ENCODE measurements at places on chromosomes 13 and 19.

DNA sequence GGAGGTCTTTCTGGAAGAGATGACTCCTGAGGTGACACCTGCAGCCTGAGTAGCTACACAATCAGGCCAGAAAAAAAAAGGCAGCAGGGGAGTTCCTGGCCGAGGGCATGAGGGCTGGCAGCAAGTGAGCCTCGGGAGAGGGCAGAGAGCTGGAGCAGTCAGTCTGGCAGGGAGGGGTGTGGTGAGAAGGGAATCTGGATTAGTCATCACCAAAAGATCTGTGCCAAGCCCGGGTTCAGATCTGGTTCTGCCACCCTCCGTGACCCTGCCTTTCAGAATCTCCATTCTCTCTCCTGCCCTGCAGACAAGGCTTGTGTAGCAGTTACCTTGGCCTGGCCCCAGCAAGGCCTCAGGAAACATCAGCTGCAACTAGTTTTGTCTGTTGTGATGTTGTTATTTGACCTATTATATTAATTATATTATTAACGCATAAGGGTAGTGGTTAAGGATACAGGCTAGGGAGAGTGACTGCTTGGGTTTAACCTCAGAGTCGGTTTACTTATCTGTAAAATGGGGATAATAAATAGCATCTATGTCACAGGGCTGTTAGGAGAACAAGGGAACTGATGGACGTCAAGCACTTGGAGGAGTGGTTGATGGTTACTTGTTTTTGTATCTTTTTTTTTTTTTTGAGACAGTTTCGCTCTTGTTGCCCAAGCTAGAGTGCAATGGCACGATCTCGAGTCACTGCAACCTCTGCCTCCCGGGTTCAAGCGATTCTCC, 2.7 kb upstream of the CAPNS1 start:
- no peak for DNase-seq

DNA sequence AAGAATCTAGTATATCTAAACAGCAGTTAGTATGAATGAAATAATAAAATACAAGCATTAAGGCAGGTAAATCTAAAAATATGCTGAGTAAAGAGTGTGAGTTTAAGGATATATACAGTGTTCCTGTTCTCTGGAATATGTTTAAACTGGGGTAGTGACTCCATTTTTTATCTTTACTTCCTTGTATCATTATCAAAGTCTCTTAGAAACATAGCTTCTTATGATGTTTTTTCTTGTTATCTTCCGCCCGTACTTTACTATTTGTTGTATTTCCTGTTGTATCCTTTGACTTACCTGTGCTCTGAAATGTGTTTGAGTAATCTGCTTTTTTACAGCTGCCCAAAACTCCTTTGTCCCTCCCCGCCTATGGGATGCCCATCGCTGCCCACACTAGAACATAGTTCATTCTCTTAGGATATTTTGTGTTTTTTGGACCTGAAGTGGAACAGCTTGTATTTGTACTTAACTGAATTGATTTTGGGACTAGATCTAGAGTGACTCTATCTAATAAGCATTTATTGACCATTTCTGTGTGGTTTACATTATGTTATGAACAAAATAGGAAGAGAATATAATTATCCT, 80.8 kb downstream of the PDS5B start:
- no peak for DNase-seq

GRCh38 chr13:76976929-76977328, 15.0 kb upstream of the CLN5 start:
- no peak for DNase-seq

GRCh38 chr13:97631158-97631557, 197.2 kb downstream of the RAP2A start:
- DNase-seq, result no peak

DNA sequence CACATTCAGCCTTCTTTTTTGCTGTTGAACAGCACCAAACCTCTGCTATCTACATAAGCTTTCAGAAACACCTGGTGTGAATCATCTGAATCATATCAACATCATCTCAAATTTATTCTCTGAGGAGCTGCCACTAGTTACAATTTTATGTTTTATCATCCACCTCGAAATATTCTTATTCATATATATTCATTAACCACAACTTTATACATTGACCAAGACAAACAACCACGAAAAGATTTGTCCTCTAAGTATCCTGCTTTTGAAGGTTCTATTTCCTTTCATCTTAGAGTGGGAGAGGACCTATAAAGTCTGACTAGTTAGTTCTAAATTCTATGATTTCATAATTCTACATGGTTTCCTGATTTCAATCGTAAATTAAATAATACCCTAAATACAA, 18.9 kb downstream of the ESD start:
- DNase-seq, result no peak

DNA sequence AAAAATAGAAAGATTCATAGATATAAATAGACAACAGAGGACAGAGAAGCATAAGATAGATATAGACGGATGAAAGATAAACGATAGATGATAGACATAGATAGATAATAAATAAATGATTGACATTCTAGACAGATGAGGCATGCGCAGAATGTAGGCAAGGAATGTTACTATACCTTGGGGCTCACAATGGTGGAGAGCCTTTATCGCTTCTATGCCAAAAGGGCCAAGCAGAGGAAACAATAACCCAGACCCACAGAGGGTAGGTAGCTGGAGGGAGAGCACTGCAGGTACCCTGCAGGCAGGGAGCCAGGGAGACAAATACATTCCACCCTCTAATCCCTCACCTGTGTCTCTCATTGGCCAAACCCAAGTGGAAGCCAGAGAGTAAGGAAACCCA, 44.4 kb downstream of the NOTCH3 start:
- no peak for DNase-seq

DNA sequence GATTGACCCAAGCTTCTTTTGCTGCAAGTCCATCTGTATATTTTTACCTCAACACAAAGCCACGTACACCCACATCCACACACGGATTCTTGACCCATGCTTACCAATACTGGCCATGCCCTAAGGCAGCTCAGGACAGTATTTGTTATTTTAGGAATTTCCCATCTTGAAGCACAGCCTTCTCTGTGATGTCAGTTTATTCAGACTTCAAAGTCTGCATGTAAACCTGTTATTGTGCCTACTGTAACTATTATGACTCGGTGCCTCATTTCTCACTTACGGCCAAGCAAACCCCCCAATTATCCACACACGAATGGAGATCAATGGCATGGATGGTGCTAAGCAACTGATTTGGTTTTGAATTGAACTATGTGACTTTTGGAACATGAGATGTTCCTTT, 17.5 kb downstream of the CLDN10 start:
- DNase-seq, result no peak

DNA sequence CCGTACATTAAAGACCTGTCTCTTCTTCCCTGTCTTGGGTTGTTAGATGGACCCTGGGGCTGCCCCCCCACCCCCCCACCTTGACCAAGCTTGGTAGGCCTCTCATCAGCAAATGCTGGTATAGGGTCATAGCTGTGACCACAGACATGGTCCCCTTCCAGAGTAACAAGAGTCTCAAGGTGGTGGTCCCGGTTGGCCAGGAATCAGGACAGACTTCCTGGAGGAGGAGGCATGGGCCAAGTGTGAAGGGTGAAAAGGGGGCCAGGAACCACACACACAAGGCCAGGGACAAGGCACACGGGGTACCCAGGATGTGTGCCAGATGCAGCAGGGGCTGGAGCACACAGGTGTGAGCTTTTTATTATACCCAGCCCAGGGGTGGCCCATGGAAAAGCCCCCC, 1.1 kb upstream of the MRI1 start:
- DNase-seq, result no peak

DNA sequence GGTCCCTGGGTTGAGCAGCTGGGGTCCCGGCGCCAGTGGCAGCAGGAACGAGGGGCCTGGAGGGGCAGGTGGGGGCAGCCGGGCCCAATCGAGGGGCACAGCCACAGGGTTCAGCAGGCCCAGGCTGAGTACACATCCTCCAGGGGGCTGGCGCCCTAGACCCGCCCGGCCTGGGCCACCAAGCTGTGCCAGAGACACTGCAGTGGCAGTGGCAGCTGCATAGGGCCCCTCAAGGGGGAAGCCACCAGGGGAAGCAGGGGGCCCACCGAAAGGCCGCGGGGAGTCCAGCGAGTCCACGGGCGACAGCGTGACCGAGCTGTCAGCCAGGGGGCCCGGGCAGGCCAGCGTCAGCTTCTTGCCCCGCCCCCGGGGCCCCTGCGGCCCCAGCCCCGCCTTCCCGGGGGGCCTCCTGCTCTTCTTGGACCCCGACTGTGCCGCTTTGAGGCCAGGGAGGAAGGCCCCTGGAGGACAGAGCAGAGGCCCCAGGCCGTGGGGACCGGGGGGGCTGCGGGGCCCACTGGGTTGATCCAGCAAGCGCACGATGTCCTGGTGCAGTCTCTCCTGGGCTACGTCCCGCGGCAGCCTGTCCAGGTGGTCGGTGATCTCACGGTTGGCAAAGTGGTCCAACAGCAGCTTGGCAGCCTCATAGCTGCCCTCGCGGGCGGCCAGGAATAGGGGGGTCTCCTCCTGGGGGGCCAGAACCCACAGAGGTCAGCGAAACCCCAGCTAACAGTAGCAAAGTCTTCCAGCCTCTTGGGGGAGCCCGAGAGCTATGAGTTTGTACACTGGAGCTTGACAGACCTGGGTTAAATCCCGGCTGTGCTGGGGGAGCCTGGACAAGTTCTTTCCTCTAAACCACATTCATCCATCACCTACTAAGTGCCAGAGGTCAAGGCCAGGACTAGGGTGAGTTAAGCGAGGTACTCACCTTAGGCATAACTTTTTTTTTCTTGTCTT, 39.5 kb downstream of the NOTCH3 start:
- DNase-seq, result no peak

DNA sequence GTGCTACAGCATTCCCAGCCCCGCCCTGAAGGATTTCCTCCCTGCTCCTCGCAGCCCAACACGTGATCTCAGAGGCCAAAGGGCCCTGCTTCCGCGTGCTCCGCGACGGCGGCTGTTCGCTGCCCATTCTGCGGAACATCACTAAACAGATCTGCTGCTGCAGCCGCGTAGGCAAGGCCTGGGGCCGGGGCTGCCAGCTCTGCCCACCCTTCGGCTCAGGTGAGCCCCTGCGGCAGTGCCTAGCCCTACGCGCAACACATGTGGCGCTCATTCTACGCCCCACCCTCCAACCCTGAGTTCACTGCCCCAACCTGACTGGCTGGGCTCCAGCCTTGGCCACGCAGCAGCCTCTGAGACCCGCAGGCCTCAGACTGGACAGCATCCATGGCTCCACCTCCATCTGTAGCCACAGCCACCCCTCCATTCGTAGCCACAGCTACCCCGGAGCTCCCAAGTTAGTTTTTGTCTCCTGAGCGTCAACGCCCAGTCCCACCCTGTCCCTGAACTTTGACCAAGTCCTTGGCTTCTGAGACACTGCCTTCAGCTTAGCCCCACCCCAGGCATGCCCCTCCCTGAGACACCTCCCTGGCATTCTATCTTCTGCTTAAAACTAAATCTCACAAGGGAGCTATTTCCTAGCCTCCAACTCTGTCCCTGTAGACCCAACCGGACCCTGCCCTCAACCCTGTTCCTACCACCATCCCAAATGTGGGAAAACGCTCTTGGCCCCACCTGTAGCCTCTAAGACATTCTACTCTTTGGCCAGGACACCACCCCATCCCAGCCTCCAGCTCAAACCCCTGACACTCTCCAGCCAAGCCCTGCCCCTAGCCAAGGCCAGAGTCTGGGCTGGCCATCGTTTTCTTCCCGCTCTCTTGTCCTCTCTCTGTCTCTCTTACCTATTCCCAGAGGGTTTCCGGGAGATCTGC, 6.4 kb downstream of the LTBP4 start:
- DNase-seq, result no peak

DNA sequence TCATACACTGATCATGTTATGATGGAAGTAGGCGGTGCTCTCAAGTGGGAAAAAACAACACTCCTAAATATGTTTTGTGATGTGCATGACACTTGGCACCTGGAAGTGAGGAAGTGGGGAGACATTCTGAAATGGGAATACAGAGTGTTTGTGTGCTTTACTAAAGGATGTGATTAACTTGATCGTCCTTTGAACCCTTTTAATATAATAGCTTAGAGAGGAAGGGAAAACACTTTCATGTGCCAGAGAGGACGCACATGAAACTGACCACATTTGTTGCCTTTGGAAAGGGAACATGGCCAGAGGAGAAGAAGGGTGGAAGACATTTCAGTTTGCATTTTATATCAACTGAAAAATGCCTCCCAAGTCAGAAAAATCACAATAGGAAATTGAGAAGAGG, 31.4 kb downstream of the SMAD9 start:
- DNase-seq, result no peak

GRCh38 chr19:12478234-12478941, 6.2 kb downstream of the ZNF709 start:
- DNase-seq, result no peak

DNA sequence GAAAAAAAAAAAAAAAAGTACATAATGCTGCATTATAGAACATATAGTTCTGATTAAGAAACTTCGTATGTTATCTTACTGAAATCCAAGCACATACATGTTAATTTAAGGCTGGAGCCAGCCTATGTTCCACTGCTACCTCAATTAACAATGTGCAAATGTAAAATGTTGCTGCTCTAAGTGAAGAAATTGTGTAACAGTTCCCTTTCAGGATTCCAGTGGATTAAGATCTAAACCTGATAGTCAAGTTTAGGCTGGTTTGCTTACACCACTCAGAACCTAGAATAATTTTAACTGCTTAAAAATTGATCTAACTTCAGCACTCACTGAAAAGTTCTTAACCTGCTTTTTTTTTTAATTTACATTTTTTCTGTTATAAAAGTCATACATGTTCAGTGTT, 4.2 kb downstream of the VPS36 start:
- no peak for DNase-seq

GRCh38 chr13:77415253-77416071, 88.6 kb upstream of the MYCBP2 start:
- no peak for DNase-seq

GRCh38 chr13:42533336-42533591, 40.7 kb upstream of the TNFSF11 start:
- DNase-seq, result no peak

DNA sequence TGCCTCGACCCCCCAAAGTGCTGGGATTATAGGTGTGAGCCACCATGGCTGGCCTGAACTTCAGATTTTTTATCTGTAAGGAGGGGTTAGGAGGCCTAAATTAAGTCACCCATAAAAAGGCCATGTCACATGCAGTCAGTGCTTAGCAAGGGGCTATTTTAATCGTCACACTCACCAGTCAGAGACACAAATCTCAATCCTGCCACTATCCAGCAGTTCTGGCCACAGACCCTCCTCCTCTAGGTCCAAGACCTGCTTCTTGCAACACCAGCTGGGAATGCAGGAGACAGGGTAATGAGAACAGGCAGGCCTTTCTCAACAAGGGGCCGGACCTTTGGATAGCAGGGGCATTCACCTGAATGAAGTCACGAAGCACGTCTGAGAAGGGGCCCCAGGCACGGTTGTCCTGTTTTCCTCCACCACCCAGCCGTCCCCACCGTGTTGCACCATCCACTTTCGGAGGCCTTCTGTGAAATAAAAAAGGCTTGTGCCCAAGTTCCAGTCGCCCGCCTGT, 1.4 kb downstream of the FBXO27 start:
- DNase-seq, result no peak

DNA sequence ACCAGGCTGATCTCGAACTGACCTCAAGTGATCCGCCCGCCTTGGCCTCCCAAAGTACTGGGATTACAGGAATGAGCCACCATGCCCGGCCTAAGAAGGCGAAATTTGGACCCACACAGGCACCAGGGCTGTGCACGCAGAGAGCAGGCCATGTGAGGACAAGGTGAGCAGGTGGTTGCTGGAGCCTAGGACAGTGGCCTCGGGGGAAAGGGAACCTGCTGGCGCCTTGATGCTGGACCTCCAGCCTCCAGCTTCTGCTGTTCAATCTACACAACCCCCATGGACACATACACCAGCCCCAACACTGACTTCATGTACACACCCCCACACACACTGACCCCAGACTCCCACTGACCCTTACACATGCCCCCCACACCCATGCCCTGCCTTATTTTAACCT, 41.8 kb upstream of the CCNE1 start:
- no peak for DNase-seq

- no peak for DNase-seq
Measured at GRCh38 chr19:18670312-18670711, 13.2 kb upstream of the CRTC1 start.

Measured in CD4-positive, alpha-beta T cell treated with Interferon gamma for 1 hour (primary cell).